Naive thymus-derived CD4-positive, alpha-beta T cell (primary cell): ENCODE measurements at places on chromosomes 12 and 14. TPM values are rescaled to one million over a fixed set of nuclear protein-coding genes. Genes with fewer than 3 reads are reported as not detected.

- no peaks in the 10 kb centered on the region for H3K36me3 ChIP-seq
- H3K27ac ChIP-seq = no peak overlapping the region
- no peak overlapping the region for H3K4me3 ChIP-seq
- no peak for DNase-seq
- H3K27me3 ChIP-seq = no peaks in the 10 kb centered on the region
Measured at GRCh38 chr12:28017873-28018255, 45.3 kb upstream of the PTHLH start.

GRCh38 chr12:109580684-109581333, 7.2 kb downstream of the MVK start:
- H3K27ac ChIP-seq = no peak overlapping the region
- H3K27me3 ChIP-seq = no peaks in the 10 kb centered on the region
- no peaks in the 10 kb centered on the region for H3K4me1 ChIP-seq
- no peak overlapping the region for H3K4me3 ChIP-seq
- peaks cover 69% of the 10 kb centered on the region for H3K36me3 ChIP-seq

GRCh38 chr12:120363274-120363855, 5.6 kb downstream of the MSI1 start:
- no peak for DNase-seq
- no peak overlapping the region for H3K27ac ChIP-seq
- no peak overlapping the region for H3K4me3 ChIP-seq
- no peaks in the 10 kb centered on the region for H3K36me3 ChIP-seq
- no peaks in the 10 kb centered on the region for H3K4me1 ChIP-seq

DNA sequence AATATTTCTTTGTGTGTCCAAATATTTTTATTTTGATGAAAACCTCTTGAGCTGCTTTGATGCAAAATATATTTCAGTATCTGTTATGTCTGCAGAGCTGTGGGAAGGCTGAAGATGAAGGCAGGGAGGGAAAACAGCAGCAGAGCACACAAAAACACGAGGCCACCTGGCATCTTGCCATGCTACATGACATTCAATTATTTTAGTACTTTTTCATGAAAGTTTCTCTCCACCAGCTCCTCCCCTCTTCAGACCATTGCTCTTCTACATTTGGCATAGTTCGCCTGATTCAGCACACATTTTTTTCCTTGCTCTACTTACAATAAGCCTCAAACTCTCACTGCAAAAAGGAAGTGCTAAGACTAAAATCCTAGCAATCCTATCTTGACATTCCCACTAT, 4.6 kb upstream of the ALX1 start:
- H3K36me3 ChIP-seq = no peaks in the 10 kb centered on the region
- no peak for DNase-seq
- no peak overlapping the region for H3K4me3 ChIP-seq
- H3K4me1 ChIP-seq = no peaks in the 10 kb centered on the region
- no peaks in the 10 kb centered on the region for H3K27me3 ChIP-seq

GRCh38 chr14:57769863-57770523, 95.9 kb downstream of the SLC35F4 start:
- H3K27me3 ChIP-seq = no peaks in the 10 kb centered on the region
- no peak for DNase-seq
- no peak overlapping the region for H3K27ac ChIP-seq
- H3K36me3 ChIP-seq = no peaks in the 10 kb centered on the region

Gene P2RX2
- not detected for total RNA-seq

Gene A2ML1
- total RNA-seq = not detected in 2 replicates
